ENCODE measurements at places on chromosomes 6 and 20.
A peak's percentile ranks its signal among the peaks of the same experiment; 100 is the strongest.

DNA sequence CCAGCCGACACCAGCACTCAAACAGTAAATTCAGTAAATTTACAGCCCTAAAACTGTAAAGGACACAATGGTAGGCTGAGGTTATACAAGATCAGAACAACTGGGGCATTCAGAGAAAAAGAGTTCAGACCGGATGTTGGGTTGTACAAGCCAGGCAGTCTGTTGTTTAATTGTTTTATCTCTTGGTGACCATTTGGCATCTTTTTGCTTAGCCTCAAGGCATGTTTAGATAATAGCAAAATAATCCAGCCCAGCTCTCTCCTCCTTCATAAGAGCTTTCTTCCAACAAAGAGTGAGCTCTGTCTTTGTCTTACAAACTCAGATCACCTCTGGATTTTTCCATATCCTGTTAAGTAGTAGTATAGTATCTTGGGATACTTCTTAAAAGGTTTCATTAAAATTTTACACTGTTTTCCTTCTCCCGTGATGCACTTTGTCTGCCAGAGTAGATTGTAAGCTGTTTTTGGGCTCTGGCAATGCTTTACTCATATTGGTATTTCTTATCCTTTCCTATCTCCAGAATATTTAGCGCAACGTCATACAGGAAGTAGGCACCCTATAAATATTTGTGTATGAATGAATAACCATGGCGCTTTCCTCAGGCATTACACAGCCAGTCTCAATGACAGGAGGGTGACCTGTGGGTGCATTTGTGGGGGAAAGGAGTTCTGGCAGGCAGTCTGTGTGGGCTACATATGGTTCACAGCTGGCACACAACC is 35.6 kb upstream of the TRAM2 start:
- no peak for DNase-seq

- DNase-seq = peak; percentile 30
These were observed 39.7 kb upstream of the TULP1 start for GRCh38 chr6:35552285-35552917.

DNA sequence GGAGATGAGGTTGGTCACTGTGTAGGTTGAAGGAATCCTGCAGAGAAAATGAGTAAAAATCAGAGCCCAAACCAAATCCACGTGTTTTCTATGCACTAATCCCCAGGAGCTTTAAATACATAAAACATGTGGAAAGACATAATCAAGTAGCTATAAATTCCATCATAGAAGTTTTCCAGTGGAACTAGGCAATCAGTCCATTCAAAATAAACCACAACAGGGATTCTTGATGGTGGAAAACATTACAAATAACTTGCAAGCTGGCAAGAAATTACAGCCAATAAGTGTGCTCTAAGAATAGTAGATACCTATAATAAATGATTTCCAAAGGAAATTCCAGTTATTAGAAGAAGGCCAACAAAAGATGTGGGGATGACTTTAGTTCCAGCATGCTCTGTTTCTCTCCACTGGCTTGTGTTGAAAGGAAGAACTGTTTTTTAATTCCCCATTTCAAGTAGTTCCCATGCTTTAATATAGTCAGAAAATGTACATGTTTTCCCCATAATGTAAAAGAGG is 49.8 kb upstream of the ADGRG6 start:
- DNase-seq = no peak

- DNase-seq = no peak
These were observed 133.2 kb upstream of the PTPN1 start for GRCh38 chr20:50376888-50377459.

DNA sequence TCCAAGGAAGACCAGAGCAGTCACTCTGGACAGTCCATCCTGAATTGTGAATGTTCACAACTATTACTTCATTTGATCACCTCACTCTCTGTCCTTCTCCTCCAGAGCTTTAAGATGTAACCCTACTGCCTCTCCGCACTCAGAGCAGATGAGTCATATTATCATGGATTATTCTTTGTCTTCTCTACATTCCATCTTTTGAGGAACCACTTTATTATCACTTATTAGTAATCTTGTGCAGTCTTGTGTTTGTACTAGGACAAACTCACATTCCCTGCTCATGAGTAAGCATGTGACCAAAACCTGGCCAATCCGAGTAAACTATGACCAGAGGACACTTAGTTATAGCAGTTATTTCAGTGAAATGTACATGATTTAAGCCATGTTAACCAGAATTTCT is 401.5 kb upstream of the ADGRB3 start:
- no peak for DNase-seq

Data from keratinocyte (primary cell).